HL-60 (cell line): ENCODE measurements at places on chromosomes 2 and 18.

DNA sequence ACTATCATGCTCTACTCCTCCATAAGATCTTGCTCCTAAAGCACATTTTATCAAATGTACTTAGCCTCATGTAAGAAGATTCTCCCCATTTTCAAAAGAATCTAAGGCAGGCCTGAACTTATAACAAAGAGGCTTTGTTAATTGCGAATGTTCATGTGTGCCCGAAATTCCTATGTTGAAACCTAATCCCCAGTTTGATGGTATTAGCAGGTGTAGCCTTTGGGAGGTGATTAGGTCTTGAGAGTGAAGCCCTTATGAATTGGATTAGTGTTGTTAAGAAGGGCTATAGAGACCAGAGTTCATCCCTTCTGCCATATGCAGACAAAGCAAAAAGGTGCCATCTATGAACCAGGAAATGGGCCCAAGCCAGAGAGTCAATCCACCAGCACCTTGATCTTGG, 234.5 kb downstream of the PAX3 start:
- no peak for DNase-seq

DNA sequence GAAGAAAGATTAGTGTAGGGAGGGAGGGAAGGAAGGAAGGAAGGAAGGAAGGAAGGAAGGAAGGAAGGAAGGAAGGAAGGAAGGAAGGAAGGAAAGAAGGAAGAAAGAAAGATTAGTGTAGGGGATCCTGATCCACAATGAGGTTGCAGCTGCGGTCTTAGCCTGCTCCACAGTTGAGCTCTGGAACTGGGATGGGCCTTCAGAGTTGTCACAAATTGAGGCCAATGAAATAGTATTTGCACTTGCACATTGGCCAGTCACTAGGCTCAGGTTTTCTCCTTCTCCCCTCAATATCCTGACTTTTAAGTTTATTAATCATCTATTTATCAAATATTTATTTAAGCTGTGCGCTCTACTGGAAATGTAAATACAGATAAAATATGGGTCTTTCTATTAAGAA, 34.3 kb downstream of the DOK6 start:
- DNase-seq, result no peak

- no peak for DNase-seq
Measured at GRCh38 chr2:95041824-95042442, 16.4 kb downstream of the MAL start.

GRCh38 chr2:44455877-44456276, 94.1 kb downstream of the CAMKMT start:
- DNase-seq, result no peak

DNA sequence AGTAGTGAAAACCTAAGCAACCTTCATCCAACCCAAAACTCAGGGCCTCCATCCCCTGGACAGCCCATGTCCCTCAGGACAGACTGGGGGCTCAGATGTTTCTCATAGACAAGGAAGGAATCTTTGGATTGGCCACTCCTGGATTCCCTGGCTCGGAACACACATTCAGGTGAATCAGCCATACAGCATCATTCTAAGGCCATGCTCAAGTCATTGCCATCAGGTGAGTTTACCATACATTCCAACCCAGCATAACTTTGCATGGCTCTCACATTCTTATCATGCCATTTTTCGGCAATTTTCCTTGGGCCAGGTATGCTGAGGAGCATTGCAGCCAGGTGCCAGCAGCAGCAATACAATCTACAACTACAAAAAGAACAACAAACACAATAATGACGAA, 34.6 kb upstream of the SERPINE2 start:
- no peak for DNase-seq

DNA sequence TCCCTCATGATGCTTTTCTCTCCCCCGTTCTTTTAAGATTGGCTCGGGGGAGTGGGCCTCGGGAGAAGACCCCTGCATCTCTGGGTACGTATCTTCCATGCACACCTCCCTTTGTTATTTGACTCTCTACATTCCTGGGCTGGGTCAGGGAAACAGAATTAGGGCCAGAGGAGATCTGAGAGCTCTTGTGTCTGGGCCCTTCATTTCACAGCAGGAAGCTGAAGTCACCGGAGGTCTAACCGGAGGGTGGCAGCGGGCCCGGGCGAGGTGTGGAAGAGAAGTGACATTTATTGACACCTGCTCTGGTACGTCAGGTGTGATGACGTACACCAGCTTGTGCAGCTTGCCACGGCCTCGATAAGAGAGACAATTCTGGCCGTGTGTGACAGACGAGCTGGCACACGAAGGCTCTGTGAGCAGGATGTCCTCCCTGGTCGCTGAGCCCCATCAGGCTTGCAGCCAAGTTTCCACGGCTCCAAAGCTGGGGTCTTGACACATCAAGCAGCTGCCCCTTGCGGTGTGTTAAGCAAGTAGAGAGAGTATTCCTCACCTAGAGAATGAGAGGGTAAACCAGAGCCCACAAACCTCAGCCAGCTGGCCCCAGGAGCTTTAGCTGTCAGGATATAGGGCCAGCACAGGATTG, 30.4 kb downstream of the TOGARAM2 start:
- DNase-seq, result peak; percentile 59

DNA sequence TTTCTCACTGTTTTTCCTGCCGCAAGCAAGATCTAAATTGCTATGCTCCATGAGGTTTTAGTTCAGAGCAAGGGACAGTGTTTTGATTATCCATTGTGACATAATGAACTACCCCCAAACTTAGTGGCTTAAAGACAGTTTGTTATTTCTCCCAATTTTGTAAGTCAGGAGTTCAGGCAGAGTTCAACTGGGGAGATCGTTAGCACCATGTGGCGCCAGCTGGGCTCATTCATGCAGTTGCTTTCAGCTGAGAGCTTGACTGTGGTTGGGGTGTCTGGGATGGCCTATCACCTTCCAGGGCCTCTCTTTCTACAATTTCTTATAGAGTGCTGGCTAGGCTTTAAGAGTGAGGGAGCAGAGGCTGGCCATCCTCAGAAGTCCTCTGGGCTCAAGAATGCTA, 382.9 kb upstream of the CELF4 start:
- DNase-seq, result no peak
